ENCODE measurements at places on chromosomes 12 and 14.

GRCh38 chr12:76226397-76226796, 121.8 kb downstream of the BBS10 start:
- DNase-seq = no peak

DNA sequence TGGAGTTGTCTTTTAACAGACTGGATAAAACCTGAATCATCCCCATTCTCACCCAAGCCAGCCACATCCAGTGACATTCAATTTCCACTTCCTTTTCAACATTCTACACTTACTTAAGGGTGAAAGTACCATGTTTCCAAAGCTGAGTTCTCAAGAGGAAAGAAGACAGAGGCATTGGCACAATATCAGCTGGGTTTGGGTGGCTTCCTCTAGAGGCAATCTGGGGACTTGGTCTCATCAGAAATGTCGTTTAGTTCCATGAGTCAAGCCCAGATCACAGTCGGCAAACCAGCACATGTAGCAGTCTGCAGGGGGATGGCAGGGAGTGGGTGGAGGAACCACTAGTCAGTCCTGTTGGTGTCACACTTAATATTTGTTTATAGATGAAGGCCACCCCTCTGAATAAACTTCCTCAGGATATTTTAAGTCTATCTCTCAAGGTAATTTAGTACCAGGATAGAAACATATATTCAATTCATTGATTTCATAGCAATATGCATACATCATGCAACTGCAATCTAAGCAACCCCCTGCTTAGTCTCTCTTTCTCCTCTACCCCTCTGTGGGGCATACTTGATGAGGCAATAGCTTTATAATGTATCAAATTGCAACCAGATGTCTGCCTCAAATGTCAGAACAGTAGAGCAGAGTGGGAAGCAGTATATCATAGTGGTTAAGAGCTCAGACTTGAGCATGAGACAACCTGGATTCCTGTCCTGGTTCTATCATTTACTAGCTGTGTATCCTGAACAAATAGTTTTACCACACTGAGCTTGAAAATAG, 3.0 kb downstream of the SRRM4 start:
- no peak for DNase-seq

DNA sequence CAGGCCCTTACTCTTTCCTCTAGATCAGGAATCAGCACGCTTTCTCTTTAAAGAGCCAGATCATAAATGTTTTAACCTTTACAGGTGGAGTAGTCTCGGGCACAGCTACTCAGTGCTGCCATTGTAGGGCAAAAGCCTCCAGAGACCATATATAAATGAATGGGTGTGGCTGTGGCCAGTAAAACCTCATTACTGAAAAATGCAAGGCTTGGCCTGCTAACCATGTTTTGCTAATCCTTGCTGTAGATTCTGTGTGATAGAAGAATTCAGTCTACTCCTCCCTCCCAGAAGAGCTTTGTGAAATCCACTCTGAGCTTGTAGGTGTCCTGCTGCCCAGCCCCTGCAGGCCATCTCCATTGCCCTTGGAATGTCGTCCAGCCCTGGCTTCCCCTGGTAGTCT, 58.1 kb downstream of the HSP90AA1 start:
- DNase-seq = no peak

GRCh38 chr12:115872212-115872611, 405.3 kb downstream of the MED13L start:
- no peak for DNase-seq

DNA sequence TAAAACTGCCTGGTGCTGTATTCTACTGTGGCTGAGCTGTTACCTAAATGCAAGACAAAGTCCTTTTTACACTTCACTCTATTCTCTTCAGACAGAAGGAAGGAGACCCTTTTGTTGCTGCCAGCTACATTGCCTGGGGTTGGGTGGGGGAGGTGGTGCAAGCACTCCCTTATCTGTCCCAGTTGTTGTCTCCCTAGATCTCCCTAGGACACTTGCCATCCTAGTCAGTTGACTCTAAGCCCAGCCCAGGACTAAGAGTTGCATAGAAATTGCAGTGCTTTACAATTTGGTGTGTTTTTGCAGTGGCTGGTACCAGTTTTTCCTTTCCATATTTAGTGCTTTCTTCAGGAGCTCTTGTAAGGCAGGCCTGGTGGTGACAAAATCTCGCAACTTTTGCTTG, 35.1 kb downstream of the SCYL2 start:
- no peak for DNase-seq

GRCh38 chr14:23177181-23177580, 6.3 kb downstream of the SLC7A8 start:
- no peak for DNase-seq

DNA sequence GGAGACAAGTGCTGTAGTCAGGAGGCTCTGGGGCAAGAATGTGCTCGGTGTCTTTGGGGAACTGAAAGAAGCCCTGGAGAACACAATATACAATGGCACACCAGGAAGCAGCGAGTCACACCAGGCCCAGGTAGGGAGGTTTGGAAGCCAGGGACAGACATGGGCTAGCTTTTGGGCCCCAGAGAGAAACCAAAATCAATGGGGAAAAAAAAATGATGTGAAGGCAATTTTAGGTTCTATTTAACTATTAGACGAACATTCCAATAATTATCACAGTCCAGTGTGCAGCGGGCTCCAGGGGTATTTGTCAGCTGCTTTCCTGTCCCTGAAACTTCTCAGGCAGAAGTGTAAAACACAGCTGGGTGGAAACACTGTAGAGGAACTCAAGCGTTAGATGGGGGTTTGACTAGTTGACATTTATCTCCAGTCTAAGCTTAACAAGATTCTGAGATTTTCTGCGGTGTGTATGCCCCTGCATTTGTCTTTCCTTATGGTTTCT, 21.8 kb upstream of the EGLN3 start:
- DNase-seq = no peak

- DNase-seq = no peak
Measured at GRCh38 chr12:39357041-39357440, 85.9 kb downstream of the KIF21A start.

GRCh38 chr12:113448873-113449272, 22.8 kb downstream of the LHX5 start:
- no peak for DNase-seq

All from hematopoietic multipotent progenitor cell treated with erythropoietin and hydrocortisone succinate and interleukin-3 and kit ligand, for 15 days (in vitro differentiated cells).